ENCODE measurements at places on chromosomes 1 and 21.

GRCh38 chr1:171904778-171905450 is 63.6 kb downstream of the DNM3 start:
- no peak for DNase-seq

DNA sequence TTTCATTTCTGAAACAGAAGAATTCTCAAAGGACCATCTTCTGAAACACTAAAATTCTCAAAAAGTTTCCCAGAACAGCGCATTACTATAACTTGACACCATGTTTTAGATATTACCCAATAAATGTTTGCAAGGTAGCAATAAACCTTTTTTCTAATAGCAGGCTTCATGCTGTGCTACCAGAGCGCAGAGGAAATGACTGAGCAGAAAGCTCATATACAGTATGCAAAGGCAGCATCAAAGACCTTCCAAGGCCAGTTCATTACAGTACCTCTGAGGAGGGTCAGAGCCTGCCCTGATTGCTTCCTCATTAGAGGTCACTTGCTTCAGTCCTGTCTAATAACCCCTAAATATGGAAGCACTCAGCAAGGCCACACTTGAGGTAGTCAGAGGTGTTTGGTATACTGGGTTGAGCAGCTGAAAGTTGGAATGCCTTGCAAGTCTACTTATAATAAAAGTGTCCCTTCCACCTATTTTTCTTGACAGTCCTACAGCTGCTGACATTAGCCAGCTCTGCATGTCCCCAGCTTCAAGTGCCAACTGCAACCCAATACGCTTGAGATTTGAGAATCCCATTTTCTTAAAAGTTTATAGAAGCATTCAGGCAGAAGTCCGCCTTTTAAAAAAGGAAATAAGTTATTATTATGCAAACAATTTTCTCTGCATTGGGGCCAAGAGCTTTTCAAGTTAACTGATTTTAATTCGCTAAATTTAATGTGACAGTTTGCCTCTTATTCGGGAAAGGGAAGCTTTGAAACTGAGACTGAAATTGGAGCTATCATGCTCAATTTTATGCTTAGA is 207.2 kb downstream of the ZC3H11B start:
- no peak for DNase-seq

DNA sequence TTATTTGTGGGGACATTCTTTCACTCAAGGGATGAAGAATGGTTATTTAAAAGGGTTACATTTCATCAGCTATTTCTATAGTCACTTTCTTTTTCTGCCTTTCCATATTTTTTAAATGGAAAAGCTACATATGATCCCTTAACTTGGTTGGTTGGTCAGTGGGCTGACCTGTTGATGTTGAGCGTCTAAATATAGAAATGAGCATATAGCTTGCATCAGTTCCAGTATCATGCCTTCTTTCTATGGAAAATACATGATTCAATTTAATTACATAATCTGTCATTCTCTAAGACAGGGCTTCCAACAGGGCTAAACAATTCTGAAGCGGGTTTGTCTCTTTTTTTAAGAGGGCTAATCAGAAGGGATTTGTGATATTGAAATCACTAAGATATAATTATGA is 40.6 kb downstream of the TYW3 start:
- DNase-seq: no peak

- DNase-seq: no peak
These were observed 475.0 kb upstream of the B3GALT2 start for GRCh38 chr1:193661385-193661784.
